SHP77 (cell line): ENCODE measurements at places on chromosomes 1 and 21.
A peak's percentile ranks its signal among the peaks of the same experiment; 100 is the strongest.

- DNase-seq = no peak
These were observed 12.6 kb downstream of the SCNN1D start for GRCh38 chr1:1292851-1293250.

- DNase-seq = no peak
These were observed 24.2 kb downstream of the MAEL start for GRCh38 chr1:167013108-167013929.

- DNase-seq = no peak
These were observed 14.1 kb downstream of the ENAH start for GRCh38 chr1:225638853-225639252.

- no peak for DNase-seq
These were observed 112.9 kb upstream of the ZNF678 start for GRCh38 chr1:227450489-227450888.

DNA sequence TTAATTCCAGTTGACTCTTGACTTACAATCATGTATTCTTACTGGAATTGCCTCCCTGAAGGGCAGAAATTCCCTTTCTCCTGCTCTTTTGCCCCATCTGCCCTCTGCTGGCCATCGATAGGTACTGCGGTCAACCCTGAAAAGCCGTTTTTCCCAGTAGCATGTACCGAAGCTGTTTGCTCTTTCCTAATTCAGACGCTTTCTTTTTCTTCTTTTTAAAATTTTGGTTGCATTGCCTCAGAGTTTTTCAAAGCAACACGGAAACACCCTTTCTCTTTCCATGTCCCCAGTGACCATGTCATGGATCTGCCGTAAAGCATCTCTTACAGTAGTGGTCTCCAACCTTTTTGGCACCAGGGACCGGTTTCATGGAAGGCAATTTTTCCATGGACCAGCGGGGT lies 164.2 kb upstream of the C1orf21 start:
- DNase-seq = no peak

- DNase-seq = no peak
These were observed 404.0 kb upstream of the NFIA start for GRCh38 chr1:60678391-60678790.

DNA sequence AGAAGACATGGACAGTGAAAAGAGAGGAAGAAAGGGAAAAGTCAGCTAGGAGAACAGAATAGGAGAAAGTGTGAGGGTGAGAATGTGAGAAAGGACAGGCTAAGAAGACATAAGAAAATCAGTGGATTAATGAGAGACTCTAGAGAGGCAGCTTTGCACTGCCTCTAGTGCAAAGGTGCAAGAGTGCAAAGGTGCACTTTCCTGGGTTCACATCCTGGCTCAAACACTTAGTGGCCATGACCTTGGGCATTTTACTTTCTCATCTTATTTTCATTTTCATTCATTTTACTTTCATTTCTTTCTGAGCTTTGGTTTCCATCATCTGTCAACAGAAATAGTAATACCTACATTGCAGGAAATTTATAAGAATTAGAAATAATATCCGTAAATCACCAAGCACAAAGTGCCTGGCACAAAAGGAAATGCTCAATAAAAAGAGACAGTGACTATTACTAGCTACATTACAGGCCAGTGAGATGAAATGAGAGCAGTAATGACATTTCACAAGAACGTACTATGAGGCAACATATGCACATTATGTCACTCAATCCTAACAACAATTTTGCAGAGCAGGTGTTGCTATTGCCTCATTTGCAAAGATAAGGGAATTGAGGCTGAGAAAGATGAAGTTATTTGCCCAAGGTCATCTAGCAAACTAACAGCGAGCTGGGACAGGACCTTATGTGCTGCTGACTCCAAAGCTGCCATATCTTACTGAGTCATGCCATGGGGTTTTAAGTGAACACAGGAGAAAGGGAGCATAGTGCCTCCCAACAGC lies 107.0 kb upstream of the TLR5 start:
- DNase-seq = no peak

DNA sequence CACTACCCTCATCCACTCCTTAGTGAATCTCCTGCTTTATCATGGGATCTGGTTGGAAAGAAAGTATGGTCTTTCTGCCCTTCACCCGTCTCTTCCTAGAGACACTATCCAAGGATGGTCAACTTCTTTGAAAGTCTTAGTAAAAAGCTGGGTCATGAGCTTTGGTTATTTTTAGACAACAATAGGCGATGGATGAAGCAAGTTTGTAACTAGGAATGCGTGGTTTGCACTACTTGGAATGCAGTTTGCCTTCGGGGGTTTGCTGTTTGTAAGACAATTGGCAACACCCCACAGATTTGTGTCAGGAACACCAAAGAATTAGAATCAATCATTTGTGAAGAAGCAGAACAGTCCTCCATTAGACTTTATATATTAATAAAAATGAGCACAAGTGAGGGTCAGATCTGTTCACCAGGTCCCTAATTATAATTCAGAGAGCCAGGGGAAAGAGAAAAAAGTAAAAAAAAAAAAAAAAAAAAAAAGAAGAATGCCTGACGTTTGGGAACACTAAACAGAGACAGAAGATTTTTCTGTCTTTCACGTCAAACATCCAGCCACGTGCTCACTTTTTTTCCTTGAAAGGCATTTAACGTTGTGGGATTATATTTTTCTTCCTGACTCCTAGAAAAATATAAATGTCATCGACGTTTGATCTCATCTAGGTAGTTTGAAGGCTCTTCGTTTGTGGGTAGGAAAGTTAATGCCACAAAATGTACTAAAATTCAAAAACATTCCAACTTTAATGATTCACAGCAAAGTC lies 60.7 kb upstream of the BTG3 start:
- no peak for DNase-seq

DNA sequence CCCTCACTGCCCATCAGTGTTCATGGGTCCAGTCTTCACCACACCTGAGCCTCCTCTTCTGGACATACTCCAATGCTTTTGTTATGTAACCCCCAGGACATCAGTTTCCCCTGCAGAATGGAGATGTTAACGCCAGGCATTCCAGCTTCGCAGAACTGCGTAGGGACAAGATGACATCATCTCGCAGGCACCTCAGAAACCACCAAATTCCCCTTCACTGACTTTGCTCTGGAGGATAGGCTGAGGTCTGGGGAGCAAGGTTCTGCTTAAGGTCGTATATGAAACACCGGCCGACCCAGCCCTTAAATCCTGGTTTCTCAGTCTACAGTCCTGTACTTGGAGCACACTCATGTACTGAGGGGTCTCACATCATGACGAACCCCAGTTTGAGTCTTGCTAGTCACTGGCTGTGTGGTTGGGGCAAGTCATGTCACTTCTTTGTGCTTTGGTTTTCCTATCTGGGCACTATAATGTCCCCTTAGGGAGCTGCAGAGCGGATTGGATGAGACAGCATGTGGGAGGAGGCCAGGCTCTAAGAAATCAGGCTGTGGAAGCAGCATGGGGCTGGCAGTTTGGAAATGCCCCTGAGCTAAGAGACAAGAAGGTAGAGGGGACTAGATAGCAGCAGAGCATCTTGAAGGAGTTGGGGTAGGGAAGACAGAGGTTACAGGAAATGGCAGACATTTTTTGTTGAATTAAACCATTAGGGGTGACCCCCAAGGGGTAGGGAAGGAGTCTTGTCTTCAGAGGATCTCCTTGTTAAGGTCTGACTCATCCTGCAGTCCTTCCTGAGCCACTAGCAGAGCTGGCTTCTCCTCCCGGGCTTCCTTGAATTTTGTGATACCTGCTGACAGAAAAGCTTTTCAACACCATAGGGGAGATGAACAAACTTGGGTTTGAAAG lies 138.3 kb downstream of the FOXD2 start:
- no peak for DNase-seq

- no peak for DNase-seq
These were observed 102.8 kb upstream of the C1orf21 start for GRCh38 chr1:184283999-184284398.

DNA sequence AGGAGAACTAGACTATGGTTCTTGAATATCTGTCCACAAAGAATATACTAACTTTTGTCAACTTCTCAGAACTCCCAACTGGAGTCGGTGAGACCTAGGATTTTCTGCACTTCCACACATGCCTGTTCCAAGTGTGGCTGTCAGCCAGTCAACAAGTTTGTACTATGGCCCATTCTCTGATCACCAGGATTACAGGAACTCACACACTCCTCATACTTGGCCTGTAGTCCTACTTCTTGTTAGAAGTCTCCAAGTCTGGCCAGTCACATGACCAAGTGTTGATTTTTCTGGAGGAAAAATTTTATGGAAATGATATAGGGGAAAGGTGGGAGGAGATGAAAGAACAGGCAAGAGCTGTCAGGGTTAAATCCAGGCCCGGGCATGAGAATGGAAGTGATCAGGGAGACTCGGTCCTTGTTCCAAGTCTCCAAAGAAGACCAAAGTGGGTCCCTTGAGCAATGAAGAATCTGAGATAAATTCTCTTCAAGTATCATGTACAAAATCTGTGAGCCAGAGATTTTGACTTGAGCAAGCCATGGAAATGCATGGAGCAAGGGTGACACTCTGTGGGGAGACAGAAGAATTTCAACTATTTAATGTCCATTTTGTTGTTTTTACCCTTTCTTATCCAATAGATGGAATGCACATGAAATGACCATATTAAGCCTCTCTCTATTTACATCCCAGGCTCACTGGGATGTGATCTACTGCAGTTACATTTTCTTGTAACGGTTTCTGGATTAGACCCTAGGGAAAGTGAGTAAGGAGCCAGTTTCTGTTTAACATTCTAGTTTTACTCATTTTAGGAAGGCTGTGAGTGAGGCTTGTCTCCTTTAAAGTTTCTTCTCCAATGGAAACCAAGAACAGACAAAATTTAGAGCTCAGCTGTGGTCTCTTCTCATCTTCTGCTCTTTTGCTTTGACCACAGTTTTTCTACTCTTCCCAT lies 320.9 kb downstream of the ASTN1 start:
- peak; percentile 12 for DNase-seq

DNA sequence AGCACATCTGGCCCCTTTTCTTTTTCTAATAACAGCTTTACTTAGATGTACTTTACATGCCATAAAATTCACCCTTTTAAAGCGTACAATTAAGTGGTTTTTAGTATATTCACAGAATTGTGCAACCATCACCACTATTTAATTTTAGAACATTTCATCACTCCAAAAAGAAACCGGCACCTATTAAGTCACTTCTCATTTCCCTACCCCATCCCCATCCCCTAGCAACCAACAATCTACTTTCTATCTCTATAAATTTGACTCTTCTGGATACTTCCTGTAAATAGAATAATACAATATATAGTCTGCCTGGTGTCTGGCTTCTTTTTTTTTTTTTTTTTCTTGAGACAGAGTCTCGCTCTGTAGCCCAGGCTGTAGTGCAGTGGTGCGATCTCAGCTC lies 59.5 kb upstream of the ENAH start:
- DNase-seq = no peak

- no peak for DNase-seq
These were observed 11.7 kb downstream of the RHOC start for GRCh38 chr1:112695276-112695675.

DNA sequence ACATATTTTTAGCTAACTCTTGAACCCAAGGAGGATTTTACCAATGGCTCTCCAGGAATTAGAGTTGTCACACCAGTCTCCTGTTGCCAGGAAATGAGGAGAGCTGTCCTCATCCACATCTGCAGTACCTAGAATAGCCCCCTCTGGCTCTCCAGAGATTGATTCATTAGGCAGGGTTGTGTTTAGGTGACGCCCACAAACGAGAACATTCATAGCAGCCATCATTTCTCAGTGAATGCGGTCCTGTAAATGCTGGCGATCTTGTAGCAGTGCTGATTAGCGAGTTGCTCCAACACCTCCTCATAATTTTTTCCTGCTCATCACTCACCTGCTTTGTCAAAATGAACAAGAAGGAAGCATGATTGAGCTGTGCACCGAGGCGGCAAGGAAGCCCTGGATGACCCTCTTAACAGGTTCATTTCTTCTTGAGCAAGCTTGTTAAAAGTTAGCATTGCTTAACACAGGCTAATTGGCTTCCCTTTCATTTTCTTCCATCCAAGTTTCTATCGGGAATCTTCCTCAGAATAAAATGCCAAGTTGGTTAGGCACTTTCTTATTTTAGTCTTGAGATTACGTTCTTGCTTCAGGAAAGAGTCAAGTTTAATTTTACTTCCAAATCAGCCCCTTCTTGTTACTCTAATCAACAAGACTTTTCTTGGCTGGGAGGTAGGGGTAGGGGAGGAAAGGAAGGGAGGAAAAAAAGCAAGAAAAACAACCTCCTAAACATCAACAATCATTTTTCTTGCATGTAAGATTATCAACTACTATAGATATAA lies 16.5 kb upstream of the KLHDC8A start:
- DNase-seq = peak; percentile 40

DNA sequence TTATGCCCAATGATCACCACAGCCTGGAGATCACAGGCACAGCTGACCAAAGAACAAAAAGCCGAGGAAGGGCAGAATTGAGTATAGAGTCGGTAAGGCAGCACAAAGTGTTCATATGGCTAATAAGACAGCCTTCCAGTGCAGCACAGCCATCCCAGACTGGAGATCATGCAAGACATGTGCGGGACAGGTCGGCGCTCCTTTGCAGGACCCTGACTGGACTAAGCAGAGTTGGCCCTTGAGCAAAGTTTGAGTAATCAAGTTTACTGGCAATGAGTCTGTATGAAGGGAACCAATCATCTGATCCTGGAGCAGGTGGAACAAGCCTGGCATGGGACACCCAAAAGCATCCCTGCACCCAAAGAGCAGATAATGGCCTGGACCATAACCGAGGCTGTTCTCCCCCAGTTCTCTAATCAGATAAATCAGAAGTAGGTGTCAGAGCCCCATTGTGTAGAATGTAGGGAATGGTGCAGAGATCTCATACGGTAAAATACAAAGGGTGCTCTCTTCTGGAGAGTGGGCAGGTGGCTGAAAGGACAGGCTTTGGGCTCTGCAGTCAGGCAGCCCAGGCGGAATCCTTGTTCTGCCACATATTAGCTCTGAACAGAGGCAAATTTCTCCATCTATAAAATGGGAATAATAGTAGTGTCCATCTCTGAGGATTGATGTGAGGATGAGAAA lies 10.7 kb upstream of the DNASE2B start:
- DNase-seq = peak; percentile 22

- DNase-seq = no peak
These were observed 157.0 kb downstream of the ADSS2 start for GRCh38 chr1:244294599-244295224.

GRCh38 chr1:1157426-1157913 lies 16.2 kb upstream of the TTLL10 start:
- no peak for DNase-seq

- no peak for DNase-seq
These were observed 24.8 kb upstream of the ATP2B4 start for GRCh38 chr1:203601716-203602309.

GRCh38 chr21:33712022-33712803 lies 69.9 kb downstream of the ITSN1 start:
- no peak for DNase-seq
